ENCODE measurements at places on chromosomes 7 and 10. TPM values are rescaled to one million over a fixed set of nuclear protein-coding genes. Genes with fewer than 3 reads are reported as not detected.
A peak's percentile ranks its signal among the peaks of the same experiment; 100 is the strongest.

DRGX gene
- total RNA-seq: not detected

FANK1 gene
- total RNA-seq: not detected

ZCWPW1 gene
- 2.4 TPM for total RNA-seq

GRCh38 chr10:2230478-2230877, 493.2 kb upstream of the ADARB2 start:
- no peak for DNase-seq

DNA sequence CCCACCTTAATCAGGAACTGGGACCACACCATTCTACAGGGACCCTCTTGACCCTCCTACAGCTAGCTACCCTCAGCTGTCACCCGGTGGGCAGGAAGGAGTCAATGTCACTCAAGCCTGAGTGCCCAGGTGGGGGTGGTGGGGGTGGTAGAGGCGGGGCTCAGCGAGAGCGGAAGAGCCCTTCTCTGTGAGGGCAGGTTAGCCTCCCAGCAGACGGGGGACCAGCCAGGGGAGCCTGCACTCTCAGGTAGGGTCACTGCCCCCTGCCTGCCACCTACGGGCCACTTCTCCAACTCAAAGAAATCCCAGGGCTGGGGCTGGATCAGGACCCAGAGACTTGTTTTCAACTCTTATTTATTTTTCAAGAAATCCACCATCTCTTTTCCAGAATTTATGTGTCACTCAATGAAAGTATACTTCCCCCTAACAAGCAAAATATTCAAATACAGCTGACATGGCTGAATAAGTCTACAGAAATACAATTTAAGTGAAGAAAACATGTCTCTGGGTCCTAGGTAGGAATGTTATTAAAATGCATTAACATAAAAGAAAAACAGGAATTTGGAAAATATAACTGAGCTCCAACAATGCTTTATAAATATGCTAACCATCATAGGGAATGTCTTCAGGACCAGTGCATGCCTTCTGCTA, 63.4 kb upstream of the DDC start:
- peak; percentile 38 for DNase-seq

- no peak for DNase-seq
Measured at GRCh38 chr7:112204499-112205342, 1.5 kb downstream of the DOCK4 start.

GRCh38 chr7:139873593-139874301, 44.7 kb downstream of the TBXAS1 start:
- no peak for DNase-seq

- no peak for DNase-seq
Measured at GRCh38 chr7:20218279-20218678, 1.1 kb upstream of the MACC1 start.

GRCh38 chr7:111473449-111474198, 88.7 kb downstream of the IMMP2L start:
- DNase-seq: no peak

Data from right lobe of liver (tissue), 6 donors.